ENCODE measurements at places on chromosomes 6 and 20.
A peak's percentile ranks its signal among the peaks of the same experiment; 100 is the strongest.

DNA sequence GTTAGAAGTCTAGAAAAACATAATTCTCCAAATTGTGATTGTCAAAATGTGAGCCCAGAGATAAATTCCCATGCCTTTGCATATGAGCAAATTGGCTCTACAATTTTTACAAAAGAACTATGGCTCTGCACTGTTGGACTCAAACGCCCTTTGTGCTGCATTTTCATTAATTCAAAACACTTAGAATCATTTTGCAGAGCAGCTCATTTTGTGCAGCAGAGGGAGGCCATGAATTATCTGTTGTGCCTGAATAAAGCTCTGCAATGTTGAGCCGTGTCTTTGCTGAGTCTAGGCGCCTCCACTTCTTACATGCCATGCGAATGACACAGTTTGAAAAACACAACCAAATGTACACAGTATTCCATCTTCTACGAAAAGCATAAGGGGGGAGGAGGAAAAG is 230.2 kb downstream of the PRKN start:
- DNase-seq: no peak

DNA sequence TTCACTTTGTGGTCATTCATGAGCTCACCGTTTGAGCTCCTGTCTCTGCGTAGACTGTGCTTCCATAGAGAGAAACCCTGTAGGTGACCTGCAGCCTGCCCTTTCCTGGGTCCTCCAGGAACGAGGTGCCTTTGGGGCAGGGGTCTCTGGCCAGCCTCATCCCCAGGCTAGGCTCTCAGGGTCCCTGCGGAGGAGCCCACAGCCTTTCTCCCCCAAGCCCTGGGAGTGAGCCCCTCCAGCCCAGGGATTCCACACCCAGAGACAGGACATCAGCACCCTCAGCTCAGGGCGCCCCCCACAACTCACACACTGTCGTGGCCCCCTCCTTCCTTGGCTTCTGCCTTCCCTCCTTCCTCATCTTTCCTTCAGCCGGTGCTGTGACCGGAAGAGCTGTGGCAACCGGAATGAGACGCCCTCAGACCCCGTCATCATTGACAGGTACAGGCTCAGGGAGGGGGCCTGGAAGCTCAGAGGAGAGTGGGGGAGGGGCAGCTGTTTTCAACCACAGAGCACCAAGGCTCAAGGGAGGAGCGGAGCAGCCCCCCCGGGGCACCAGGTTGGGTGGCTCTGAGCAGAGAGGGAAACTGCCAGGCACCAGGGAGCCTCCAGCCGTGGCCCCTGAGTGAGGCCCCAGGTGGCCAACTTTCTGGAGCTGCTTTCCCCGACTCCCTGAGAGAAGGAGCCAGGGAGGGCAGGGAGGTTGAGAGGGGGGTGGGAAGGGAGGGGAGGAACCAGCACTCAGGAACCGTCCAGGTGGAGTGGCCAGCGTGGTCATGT is 16.8 kb downstream of the EBF4 start:
- no peak for DNase-seq

- DNase-seq: no peak
Observed at GRCh38 chr6:7134999-7135745, 27.4 kb downstream of the RREB1 start.

GRCh38 chr20:46898423-46898822 is 3.8 kb downstream of the EYA2 start:
- no peak for DNase-seq

DNA sequence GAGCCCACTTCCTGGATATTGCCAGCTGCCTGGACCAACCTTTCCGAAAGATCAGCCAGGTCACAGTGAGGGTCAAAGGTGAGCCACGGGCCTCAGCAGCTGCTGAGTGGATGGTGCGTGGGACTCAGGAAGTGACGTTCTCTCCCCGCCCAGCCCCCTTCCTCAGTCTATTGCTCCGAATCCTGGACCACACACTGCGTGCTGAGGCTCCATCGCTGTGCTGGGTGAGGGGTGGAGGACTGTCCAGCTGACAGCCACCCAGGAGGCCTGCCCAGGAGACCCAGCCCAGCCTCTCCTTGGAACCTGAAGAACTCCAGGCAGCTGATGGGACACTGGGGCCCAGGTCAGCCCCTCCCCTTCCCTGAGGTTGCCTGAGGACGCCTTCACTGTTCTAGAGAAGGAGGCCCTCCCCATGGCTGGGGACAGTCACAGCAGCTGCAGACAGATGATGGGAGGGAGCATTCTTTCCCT is 94.4 kb upstream of the CD93 start:
- no peak for DNase-seq

- no peak for DNase-seq
Observed at GRCh38 chr6:9112544-9112943, 677.2 kb upstream of the SLC35B3 start.

DNA sequence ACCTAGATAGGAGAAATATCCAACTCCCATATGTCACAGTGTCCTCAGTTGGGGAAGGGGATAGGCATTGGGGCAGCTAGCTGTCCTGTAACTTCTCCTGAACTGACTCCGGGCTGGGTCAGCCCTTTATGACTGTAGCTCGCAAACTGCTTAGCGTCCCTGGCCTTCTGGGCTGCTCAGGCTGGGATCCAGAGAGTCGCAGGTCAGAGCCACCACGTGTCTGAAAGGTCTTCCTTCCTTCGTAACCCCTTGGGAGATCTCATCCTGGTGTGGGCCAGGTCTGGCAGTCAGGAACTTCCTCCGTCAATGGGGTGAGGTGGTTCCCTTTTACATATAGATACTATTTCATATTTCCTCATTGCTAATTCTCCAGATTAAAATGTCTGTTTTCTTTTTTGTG is 28.8 kb upstream of the HINT3 start:
- DNase-seq: no peak

DNA sequence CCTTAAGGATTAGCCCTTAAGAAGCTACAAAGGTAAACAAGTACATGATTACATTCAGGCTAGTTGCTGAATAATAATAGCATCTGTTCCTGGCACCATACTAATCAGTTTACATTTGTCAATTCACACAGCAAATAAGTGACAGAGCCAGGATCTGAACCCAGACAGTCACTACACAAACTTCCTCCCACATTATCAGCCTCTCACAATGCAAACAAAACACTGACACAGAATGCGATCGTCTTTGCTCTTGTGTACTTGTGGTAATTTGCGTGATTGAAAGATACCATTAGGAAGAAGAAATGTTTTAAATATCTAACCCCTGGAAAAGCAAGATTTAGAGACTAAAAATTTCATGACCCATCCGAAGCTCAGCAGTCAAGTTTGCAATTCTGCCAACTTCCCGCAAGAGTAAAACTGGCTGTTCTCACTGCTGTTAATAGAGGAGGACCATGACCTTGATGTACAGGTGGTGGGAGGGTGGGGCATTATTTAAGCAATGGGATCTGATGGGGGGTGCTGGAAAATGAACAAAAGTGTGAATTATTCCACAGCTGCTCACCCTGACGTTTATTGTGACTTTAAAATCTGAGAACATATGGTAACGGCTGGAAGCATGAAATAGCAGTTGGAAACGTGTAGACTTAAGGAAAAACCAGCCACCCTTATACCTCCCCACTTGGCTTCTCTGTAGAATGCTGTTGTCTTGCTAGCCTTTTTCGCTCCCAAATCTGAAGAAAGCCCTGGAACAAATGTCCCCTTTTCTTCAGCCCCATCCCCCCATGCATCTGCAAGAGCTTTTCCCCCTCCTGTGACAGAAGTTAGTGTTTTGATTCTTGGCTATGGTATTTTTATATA is 95.3 kb upstream of the ARMC2 start:
- no peak for DNase-seq

GRCh38 chr20:38250609-38251008 is 9.9 kb downstream of the KIAA1755 start:
- no peak for DNase-seq

- no peak for DNase-seq
Observed at GRCh38 chr6:72151742-72152141, 265.4 kb downstream of the RIMS1 start.

DNA sequence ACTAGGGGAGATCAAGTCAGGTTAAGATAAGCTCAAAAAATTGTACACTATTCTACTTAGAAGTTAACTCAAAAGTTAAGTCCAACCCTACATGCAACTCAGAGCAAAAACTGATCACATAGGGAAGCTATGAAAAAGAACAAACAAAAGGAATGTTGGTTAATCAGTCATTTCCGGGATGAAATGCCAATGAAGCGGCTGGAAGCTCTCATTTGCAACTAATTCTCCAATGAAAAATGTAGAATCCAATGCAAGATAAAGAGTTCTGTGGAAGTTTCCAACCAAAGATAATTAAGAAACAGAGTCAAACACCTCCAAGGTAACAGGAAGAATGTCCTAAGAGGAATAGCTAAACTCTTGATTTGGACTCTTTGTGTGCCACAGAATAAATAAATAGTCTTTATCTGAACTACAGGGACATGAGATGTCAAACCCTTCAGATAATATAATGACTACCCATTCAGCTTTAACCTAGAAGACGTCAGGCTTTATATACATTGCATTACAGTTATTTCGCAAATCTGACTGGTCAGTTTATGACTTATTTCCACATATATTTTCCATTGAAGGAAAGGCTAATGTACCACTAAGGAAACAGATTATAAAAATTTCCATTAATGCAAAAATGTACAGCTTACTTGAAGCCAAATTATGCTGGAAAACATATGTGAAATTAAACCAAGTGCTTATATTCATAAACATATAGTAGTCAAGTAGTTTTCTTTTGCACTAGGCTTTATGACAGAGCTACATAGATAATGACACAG is 48.0 kb upstream of the DST start:
- DNase-seq: no peak

DNA sequence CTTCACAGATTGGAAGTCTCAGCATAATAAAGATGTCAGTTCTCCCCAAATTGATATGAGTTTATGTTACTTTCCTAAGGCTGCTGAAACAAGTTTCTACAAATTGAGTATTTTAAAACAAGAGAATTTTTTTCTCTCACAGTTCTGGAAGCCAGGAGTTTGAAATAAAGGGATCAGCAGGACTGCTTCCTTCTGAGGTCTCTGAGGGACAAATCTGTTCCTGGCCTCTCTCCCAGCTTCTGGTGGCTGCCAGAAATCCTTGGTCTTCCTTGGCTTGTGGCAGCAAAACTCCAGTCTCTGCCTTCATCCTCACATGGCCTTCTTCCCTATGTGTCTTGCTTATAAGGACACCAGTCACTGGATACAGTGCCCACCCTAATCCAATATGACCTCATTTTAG is 136.1 kb downstream of the TFAP2A start:
- no peak for DNase-seq

GRCh38 chr20:49515586-49515985 is 33.1 kb upstream of the KCNB1 start:
- DNase-seq: no peak

- DNase-seq: no peak
Observed at GRCh38 chr6:73800997-73801396, 105.0 kb downstream of the CD109 start.

GRCh38 chr20:23344336-23344735 is 6.3 kb upstream of the NXT1 start:
- DNase-seq: no peak

GRCh38 chr20:36941401-36941835 is 10.1 kb downstream of the SAMHD1 start:
- no peak for DNase-seq

- DNase-seq: no peak
Observed at GRCh38 chr20:21075471-21075870, 30.7 kb downstream of the LINC00237 start.

- no peak for DNase-seq
Observed at GRCh38 chr6:152300517-152300916, 336.6 kb downstream of the SYNE1 start.

- no peak for DNase-seq
Observed at GRCh38 chr20:58892141-58892931, 39.8 kb downstream of the GNAS start.

DNA sequence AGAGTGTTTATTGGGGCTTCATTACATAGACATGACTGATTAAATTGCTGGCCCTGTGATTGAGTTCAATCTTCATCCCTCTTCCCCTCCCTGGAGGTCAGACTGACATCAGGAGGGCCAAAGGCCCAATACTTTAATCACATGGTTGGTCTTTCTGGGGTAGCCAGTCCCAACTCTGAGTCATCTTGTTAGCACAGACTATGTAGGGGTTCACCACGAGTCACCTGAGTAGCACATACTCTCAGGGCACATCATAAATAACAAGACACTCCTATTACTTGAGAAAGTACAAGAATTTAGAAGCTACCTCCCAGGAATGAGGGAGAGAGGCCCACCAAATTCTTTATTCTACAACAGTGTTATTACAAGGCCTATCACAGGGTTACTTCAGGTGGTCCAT is 11.3 kb downstream of the GINS1 start:
- no peak for DNase-seq

GRCh38 chr20:20593447-20594170 is 118.8 kb downstream of the RALGAPA2 start:
- DNase-seq: peak; percentile 83

GRCh38 chr20:45341939-45342854 is 6.0 kb downstream of the SDC4 start:
- DNase-seq: no peak

GRCh38 chr20:53284696-53285095 is 308.9 kb downstream of the ZNF217 start:
- DNase-seq: no peak

- DNase-seq: no peak
Observed at GRCh38 chr20:54688476-54688875, 213.1 kb downstream of the DOK5 start.

GRCh38 chr6:95231416-95231815 is 345.9 kb upstream of the MANEA start:
- DNase-seq: no peak

DNA sequence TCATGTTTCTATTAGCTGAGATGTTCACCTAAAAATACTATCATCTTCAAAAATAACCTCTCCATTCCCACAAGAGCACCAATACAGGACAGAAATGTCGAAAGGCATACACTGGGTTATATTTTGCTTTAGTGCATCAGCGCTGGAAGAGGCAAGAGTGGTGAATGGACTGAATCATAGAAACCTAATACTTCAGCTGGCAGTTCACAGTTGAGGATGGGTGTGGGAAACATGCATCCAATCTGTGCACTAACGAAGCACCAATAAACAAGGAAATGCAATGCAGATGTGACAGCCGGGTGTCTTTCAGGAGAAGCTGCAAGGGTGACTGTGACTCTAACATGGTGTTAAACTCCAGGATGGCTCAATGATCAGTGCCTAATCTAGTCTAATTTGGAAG is 365.8 kb downstream of the ESR1 start:
- no peak for DNase-seq

- DNase-seq: no peak
Observed at GRCh38 chr6:24535210-24535609, 40.4 kb downstream of the ALDH5A1 start.

- DNase-seq: no peak
Observed at GRCh38 chr6:165827190-165827518, 164.1 kb upstream of the PDE10A start.

- DNase-seq: no peak
Observed at GRCh38 chr6:111417181-111417585, 65.8 kb downstream of the REV3L start.

GRCh38 chr6:2782825-2783187 is 17.6 kb downstream of the WRNIP1 start:
- no peak for DNase-seq
